ENCODE measurements at places on chromosomes 7 and 10.
A peak's percentile ranks its signal among the peaks of the same experiment; 100 is the strongest.

DNA sequence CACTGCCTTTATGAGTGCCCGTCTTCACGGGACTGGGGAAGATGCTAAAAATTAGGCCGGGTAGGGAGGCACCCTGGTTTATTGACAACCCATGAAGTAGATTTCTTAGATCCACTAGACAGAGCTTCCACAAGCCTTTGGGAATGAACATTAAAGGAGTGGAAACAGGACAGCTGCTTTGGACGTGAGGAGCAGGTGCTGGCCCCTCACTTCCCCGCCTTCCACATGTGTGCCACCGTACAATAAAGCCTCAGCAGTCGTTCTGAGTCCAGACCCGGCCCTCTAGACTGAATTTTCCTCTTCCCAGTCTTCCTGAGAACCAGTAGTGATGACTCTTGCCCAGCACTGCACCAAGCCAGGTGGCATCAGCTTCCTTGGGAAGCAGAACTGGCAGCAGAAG is 282.4 kb downstream of the CELF2 start:
- DNase-seq: no peak

GRCh38 chr10:68668972-68669371 is 52.1 kb upstream of the CCAR1 start:
- no peak for DNase-seq

GRCh38 chr10:14360515-14360914 is 29.8 kb upstream of the FRMD4A start:
- no peak for DNase-seq

- no peak for DNase-seq
Measured at GRCh38 chr7:111931016-111931517, 275.1 kb downstream of the DOCK4 start.

- DNase-seq: no peak
Measured at GRCh38 chr7:44264221-44264931, 61.0 kb downstream of the CAMK2B start.

GRCh38 chr10:90399782-90400181 is 458.1 kb downstream of the HTR7 start:
- no peak for DNase-seq

DNA sequence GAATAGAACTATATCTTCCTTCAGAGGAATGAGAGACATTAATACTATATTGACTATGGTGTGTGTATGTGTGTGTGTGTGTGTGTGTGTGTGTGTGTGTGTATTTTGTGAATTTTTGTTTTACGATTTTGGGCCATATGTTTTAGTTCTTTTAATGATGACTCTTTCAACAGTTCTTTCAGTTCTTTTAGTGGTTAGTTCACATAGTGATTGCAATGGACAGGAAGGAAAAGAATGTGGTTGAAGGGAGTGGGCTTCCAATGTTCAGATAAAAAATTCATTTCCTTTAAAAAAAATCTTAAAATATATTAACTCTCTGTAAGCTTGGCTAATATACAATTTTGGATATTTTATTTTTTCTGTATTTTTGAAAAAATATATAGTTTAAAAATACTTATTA is 315.7 kb upstream of the DGKB start:
- DNase-seq: no peak

- DNase-seq: no peak
Measured at GRCh38 chr7:55306331-55306730, 58.8 kb upstream of the LANCL2 start.

- no peak for DNase-seq
Measured at GRCh38 chr7:66630531-66630930, 1.9 kb downstream of the KCTD7 start.

GRCh38 chr7:106604971-106605370 is 56.0 kb downstream of the CCDC71L start:
- DNase-seq: no peak

DNA sequence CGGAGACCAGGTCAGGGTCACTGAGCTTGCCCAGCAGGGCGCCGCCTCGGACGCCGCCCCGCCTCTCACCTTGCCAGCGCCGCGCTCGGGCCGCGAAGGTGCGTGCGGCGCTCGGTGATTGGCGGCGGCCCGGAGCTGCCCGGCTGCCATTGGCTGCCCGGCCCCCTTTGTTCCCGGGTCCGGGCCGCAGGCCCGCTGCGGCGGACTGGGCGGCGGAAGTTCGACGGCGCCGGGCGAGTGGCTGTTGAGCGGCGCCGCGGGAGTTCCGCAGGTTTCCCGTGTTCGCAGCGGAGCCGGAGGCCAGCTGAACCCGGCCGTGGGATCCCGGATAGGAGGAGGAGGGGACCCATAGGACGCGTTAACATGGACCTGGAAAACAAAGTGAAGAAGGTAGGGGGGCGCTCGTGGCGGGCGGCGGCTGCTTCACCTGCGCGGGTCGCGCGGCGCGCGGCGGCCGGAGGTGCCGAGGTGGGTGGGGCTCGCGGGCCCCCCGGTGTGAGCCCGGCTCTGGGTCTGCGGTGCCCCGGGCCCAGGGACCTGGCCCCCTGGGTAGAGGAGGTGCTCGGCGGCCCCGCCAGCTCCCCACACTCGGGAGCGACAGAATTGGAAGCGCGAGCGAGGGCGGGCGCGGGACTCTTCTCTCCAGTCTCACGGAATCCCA is at the start of gene TES:
TSS of gene TES (plus strand) at position 195 of the 661 bp plus-strand sequence. CDS start at position 364, 169 bp downstream.
- peak; percentile 58 for DNase-seq

DNA sequence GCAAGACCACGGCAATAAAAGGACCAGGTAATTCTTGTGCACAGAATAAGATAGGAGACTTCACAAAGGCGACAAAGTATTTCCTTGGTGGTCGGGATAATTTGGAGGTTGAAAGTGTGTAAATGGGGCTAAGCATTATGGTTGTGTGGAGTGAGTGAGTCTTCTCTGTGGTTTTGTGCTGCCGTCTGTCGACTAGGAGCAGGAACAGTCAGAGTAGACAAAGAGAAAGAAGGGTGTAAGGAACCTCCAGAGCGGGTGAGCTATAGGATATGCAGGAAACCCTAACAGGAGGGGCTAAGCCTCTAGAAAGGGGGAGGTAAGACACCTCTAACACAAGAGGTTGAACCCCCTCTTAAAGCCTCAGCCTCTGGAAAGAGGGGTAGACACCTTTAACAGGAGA is 201.6 kb downstream of the SH2D4B start:
- no peak for DNase-seq

DNA sequence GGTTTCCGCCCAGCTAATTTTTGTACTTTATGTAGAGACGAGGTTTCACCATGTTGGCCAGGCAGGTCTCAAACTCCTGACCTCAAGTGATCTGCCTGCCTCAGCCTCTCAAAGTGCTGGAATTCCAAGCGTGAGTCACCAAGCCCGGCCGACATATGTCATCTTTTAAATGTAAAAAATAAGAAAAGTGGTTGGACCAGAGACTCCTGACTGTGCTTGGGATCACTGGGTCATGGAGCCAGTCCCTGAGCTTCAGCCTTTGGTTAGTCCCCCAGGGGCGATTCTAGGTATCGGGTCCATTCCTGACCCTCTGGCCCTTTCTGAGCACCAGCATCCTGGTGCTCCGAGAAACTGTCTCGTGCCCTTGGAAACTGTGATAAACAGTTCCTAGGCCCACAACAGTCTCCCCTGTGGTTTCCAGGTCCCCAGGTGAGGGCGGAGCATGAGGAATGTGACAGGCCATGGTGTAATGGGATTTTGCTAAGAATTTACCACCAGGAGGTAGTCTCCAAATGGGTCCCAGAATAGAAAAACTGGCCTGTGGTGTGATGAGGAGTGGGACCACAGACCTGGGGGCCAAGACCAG is 32.8 kb downstream of the UBTD1 start:
- DNase-seq: no peak

GRCh38 chr10:122659651-122660050 is 40.0 kb downstream of the C10orf120 start:
- DNase-seq: no peak

DNA sequence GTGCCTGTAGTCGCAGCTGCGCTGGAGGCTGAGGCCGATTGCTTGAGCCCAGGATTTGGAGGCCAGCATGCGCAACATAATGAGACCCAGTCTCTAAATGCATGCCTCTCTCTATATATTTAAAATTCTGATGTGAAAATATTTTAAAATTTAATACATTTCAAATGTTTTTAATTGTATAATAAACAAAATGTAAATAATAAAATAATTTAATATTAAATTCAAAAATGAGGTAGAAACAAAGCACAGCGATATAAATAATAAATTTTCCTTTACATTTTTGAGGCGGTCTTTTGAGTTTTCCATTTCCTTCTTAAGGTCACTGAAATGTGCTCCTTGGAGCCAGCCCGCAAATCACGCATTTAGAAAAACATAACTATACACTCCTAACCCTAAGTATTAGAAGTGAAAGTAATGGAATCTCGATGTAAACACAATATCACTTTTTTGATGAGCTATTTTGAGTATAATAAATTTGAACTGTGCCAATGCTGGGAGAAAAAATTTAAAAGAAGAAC is 523 bp upstream of the CDK1 start:
- no peak for DNase-seq

GRCh38 chr10:7265396-7266123 is 145.3 kb downstream of the SFMBT2 start:
- DNase-seq: no peak

DNA sequence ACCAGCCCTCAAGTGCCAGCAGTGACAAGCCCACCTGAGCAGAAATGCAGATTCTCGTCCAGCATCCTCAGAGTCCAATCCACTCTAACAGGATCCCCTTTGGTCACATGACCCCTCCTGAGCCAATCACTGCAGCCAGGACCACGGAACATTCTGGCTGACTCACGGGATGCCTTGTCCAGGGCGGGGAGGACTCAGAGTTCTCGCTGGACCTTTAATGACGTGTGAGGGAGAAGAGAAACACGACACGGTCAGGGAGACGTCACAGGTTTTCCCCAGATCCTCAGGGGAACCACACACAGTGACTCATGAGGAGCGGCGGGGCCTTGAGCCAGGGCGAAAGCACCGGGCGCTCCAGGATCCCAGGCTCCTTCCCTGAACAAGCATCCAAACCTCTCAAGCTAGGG is 155.7 kb downstream of the PTPRN2 start:
- DNase-seq: no peak

GRCh38 chr7:21844742-21845141 is 101.0 kb downstream of the CDCA7L start:
- no peak for DNase-seq

DNA sequence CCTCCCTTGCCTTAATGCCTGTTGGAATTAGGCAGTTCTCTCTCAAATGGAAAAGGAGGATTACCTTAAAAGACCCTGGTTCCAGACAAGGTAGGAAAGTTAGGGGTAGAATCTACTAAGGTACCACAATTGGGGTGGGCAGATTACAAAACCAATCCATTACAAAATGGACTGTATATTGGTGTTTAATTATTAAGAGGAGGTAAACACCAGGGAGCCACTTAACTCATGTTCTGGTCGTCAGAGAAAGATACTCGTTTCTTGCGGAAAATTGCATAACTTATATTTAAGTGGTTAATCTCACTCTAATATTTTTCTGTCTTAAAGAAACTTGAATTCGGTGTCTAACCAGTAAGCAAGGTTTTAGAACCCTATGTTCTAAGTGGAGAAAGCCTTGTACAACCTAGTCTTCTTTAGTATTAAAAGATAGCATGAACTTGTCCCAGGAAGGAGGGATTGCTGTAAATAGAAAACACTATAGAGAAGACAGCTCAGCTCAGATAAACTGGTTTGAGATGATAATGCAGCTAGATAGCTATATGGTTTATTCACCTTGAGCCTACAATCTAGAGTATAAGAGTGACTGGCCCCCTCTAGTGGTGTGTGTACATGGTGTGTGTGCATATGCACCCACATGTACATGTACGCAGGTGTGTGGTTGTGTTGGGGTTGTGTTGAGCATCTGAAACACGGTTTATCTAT is 58.0 kb upstream of the STRIP2 start:
- DNase-seq: peak; percentile 45

GRCh38 chr7:33933611-33934281 is 28.4 kb downstream of the BMPER start:
- no peak for DNase-seq

- no peak for DNase-seq
Measured at GRCh38 chr10:101781655-101781983, 1.6 kb downstream of the NPM3 start.

- DNase-seq: no peak
Measured at GRCh38 chr10:94155722-94156271, 162.1 kb downstream of the PLCE1 start.

DNA sequence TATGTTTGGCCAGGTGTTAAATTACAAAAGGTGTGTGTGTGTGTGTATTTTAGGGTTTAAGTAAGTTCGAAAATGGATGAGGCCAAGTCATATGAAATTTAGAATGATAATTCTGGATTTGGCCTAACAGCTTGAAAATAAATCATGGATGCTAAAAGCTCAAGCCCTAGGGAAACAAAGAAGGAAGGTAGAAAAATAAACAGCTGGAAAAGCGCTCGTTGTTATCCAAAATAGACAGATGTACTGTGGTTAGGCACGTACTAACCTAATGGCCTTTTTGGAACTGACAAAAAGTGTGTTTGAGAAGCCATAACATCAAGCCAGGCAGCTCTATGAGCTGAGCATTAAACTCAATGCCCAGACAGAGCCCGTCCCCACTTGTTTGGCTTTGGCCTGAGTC is 17.5 kb upstream of the PALS2 start:
- no peak for DNase-seq

GRCh38 chr10:19688344-19688743 is 127.9 kb upstream of the PLXDC2 start:
- no peak for DNase-seq

- DNase-seq: no peak
Measured at GRCh38 chr10:18532881-18533535, 118.4 kb downstream of the NSUN6 start.

DNA sequence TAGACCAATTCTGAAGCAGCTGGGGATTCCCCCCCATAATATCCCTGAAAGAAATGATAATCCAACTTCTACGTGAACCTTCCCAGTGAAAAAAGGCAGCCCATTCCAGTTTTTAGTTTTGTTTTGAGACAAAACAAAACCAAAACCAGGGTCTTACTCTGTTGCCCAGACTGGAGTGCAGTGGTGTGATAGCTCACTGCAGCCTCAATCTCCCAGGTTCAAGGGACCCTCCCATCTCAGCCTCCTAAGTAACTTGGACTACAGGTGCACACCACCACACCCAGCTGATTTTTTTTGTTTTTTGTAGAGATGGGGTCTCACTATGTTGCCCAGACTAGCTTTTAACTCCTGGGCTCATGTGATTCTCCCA is 12.5 kb upstream of the ARPC1A start:
- no peak for DNase-seq

GRCh38 chr7:148474481-148475025 is 116.0 kb upstream of the C7orf33 start:
- no peak for DNase-seq

GRCh38 chr7:129368389-129368986 is 65.7 kb upstream of the STRIP2 start:
- no peak for DNase-seq

- no peak for DNase-seq
Measured at GRCh38 chr10:109412353-109412752, 511.0 kb downstream of the XPNPEP1 start.

DNA sequence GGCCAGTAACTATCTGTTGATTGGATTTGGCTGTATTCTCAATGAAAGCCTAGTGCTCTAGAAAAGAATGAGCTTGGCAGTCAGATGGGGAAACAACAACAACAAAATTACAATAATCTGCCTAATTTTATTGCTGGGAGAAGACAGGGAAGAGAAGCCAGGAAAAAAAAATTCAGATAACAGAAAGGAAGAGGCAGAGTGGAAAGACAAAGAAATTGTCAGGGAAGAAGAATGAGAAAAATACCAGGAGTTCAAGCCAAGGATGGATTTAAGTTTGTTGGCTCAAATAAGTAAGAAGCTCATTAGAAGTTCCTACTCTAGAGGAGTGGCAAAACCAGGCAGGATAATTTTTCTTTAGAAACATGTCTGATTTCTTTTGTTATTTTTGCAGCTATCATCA is 45.9 kb upstream of the PRKG1 start:
- DNase-seq: no peak

All from CD4-positive, alpha-beta T cell treated with Interleukin-6 at 100 ng/mL for 8 hours (primary cell).